ENCODE measurements at places on chromosomes 5 and 9. TPM values are rescaled to one million over a fixed set of nuclear protein-coding genes. Genes with fewer than 3 reads are reported as not detected.

DNA sequence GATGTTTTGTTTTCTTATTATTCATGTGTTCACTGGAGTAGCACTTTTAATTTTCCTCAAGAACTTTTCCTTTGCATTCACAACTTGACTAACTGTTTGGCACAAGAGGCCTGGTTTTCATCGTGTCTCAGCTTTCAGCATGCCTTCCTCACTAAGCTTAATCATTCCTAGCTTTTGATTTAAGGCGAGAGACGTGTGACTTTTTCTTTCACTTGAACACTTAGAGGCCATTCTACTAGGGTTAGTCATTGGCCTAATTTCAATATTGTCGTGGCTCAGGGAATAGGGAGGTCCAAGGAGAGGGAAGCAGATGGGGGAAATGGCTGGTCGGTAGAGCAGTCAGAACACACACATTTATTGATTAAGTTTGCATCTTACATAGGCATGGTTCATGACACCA is 94.0 kb downstream of the ZNF462 start:
- DNase-seq = no peak

- DNase-seq = no peak
Measured at GRCh38 chr5:6717687-6718086, 4.5 kb downstream of the TENT4A start.

TSSK1B gene
- not detected for total RNA-seq

GRCh38 chr5:108669462-108669861 is 78.2 kb upstream of the FER start:
- DNase-seq = no peak

SPINK4 gene
- not detected for total RNA-seq

Measured in pulmonary artery endothelial cell (primary cell).